CD8-positive, alpha-beta memory T cell (primary cell): ENCODE measurements at places on chromosomes 3 and 15. TPM values are rescaled to one million over a fixed set of nuclear protein-coding genes. Genes with fewer than 3 reads are reported as not detected.

PATL2 gene
- 7.7 TPM for total RNA-seq

PLAAT1 gene
- total RNA-seq = not detected

RAB27A gene
- total RNA-seq = 187 TPM

GPR15 gene
- 15.6 TPM for total RNA-seq

IL17RC gene
- 0.31 TPM for total RNA-seq

PRSS50 gene
- total RNA-seq = not detected

SLC41A3 gene
- total RNA-seq = 25.8 TPM

MCTP2 gene
- 17.0 TPM for total RNA-seq

MYO9A gene
- total RNA-seq = 22.2 TPM

TMIE gene
- total RNA-seq = 0.16 TPM

GALNT15 gene
- total RNA-seq = not detected

OR5K1 gene
- total RNA-seq = not detected

TAGLN3 gene
- not detected for total RNA-seq

FYCO1 gene
- total RNA-seq = 13.7 TPM

CAV3 gene
- not detected for total RNA-seq

GOLGA6D gene
- not detected for total RNA-seq

CLPX gene
- 65.6 TPM for total RNA-seq

SCAANT1 gene
- not detected for total RNA-seq

FETUB gene
- not detected for total RNA-seq

GOLGA8J gene
- 0.11 TPM for total RNA-seq

CASR gene
- total RNA-seq = not detected

SCG3 gene
- not detected for total RNA-seq
